ENCODE measurements at places on chromosomes 7 and 10.

DNA sequence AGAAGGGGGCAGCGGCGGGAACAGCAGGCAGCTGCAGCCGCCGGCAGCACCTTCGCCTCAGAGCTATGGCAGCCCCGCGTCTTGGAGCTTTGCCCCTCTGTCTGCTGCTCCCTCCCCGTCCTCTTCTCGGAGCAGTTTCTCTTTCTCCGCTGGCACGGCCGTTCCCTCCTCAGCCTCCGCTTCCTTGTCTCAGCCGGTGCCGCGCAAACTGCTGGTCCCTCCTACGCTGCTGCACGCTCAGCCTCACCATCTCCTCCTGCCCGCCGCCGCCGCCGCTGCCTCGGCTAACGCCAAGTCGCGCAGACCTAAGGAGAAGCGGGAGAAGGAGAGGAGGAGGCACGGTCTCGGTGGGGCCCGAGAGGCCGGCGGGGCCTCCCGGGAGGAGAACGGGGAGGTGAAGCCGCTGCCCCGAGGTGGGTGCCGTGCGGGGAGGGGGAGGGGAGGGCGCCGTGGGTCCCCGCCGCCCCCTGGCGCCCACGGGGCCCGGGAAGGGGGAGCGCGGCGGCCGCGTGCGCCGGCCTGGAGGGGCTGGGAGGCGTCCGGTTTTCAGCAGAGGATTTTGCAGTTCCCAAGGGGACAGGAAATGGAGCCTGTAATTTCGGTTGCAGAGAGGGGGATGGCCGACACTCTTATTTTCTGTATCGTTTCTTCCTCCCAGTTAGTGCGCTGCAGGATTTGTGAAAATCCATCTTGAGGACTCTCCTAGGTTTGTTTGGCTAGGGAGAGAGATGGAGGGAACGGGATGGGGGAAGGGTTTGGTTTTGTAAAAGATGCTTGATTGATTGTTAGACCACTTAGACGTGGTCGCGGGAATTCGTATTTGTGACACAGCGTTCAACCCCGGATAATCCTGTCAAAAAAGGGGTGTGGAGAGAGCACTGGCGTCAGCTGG lies 630 bp downstream of the RSBN1L start:
- peak; percentile 73 for DNase-seq

DNA sequence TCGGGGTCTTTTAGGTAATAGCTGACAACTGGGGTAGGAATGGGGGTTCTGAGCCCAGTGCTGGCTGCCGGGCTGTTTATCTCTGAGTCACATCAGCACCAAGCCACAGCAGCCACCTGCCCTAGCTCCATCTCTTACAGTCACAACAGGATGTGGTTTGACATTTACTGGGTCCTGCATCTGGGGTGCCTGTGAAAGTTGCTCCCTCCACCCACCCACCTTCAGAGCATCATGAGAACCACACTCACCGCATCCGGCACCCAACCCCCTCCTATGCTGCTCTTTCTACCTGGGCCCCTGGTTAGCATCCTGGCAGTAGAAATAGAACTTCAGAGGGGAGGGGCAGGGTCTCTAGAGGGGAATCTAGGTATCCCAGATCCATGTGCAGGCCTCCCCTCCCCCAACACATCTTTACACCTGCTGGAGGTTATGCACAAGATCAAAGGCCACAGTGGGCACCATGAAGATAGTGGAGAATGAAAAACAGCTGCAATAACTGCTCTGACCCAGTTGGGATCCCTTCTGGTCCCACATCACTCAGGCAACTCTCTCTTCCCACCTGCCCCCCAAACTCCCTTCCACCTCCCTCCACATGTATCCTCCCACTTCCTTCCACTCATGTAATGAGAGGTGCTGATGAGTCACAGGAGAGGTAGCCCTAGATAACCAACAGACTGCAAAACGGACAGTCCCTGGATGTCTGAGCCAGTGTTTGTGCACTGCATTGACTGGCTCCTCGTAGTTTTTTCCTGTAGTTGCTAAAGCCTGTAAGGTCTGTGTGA lies 38.2 kb downstream of the PRSS2 start:
- peak; percentile 98 for DNase-seq

DNA sequence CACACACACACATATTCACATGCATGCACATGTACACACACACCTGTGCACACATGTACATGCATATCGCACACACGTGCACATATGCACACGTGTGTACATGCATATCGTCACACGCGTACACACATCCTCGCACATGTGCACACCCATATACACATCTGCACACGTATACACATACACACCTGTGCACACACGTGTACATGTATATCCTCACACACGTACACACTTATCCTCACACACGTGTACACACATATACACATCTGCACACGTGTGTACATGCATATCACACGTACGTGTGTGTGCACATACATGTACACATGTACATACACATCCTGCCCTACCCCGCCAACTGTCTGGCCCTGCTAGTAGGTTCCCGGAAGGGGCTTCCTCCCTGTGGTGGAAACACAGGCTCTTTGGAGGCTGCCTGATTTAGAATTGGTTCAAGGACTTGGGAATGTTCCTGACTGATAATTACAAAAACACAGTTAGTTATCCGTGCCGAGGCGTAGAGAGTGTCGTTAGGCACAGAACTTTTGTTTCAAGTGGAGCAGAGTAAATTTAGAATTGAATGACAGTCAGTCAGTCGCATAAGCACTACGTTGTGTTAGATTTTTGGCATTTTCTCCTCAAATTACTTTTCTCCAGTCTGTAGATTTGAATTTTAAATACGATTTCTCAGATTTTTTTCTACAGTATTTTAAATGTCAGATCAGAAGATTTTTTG lies 18.5 kb upstream of the PRKAR1B start:
- no peak for DNase-seq

DNA sequence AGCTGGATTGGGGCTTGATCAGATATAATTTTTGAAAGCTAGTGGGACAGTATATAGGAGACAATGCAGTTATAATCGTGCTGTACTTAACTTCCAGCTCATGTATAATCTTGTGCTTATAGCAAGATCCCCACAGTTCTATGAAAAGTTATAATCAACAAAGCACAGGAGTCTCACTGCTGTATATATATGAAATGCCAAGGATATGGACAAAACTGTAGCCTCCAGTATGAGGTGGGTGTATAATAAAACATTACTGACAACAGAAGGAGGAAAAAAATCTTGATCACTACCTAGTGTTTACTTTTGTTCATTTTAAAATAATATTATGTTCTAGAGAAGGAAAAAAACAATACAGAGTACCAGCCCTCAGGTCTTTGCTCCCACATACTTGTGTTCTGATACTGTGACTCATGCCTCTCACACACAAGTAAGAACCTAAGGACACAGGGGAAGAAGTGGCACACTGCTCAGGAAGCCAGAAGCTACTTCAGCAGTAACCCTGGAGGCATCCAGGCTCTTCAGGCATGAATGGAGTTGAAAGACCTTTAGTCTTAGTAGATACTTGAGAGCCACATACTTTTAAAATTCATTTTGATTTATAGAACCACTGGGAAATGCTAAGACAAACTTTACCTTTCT lies 265.7 kb upstream of the IMMP2L start:
- DNase-seq: no peak

- no peak for DNase-seq
Measured at GRCh38 chr10:121702351-121703320, 104.4 kb upstream of the FGFR2 start.

DNA sequence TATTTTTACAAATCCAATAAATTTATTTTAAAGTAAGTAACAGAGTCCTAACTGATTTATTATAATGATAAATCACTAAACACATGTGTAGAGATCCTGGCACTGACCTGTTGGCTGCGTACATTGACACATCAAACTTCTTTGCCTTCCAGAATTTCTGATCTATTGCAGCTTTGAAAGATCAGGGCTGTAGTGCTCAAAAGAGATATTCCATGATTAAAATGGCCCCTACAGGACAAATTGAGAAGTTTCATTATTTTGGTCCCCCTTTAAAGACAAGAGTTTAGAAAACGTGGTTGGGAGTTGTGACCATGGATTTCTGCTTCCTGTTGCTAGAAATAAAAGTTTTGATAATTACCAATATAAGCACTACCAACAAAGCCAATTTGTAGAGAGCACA lies 87.7 kb upstream of the PDK4 start:
- DNase-seq: no peak

DNA sequence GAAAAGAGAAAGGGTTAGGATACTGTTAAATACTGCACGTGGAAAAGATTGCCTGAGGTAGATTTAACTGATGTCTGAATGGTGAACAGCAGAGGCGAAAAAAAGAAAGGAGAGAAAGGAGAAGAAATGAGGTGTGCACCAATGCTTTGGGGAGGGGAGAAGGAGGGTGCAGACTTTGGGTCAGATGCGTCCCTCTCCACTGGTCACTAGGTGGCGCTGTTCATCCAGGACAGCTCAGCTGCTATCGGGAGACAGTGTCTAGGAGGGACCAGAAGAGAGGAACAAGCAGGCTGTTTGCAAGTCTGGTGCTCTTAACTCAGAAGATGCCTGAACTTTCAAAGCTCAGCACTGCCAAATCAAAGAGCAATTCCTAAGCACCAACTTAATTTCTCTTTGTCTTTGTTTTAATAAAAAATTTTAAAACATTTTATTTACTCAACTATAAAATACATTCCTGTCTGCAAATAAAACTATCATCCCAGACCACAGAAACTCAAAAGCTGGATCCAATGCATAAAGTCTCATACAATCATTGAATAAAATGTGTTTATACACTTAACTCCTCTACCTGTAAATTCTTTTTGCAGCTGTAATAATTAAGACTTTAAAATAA lies 83.9 kb upstream of the PDLIM1 start:
- peak; percentile 12 for DNase-seq

- no peak for DNase-seq
Measured at GRCh38 chr7:123242467-123243092, 42.8 kb upstream of the SLC13A1 start.

DNA sequence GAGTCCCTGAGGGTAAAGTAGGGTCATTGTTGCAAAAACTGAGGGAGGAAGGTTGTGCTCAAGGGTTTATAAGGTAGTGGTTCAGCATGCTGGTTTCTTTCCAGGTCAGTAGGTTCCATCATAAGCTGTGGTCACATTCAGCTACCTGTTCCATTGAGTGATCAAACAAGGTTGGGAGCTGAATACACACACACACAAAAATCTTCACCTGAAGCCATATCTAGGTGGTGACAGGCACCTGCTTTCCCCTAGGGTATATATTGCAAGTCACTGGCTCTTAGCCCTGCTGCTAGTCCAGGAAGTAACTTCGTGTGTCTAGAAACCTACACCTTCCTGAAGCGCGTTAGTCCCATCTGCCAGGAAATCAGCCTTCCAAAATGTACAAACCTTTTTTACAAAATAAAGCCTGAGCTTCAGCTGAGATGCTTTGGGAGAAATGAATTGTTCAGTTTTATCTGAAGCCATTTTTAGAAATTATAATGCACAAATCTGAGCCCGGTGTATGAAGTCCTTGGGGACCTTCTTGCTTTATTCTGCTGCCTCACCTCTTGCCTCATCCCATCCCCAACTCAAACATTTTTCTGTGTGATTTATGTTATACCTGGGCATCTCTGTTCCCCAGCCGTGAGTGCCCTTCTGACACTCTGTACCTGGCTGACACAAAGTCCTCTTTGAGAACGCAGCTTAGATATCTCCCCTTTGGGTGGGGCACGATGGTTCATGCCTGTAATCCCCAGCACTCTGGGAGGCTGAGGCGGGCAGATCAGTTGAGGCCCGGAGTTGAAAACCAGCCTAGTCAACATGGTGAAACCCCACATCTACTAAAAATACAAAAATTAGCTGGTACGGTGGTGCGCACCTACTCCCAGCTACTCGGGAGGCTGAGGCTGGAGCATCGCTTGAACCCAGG lies 10.6 kb upstream of the LAMTOR4 start:
- DNase-seq: no peak

DNA sequence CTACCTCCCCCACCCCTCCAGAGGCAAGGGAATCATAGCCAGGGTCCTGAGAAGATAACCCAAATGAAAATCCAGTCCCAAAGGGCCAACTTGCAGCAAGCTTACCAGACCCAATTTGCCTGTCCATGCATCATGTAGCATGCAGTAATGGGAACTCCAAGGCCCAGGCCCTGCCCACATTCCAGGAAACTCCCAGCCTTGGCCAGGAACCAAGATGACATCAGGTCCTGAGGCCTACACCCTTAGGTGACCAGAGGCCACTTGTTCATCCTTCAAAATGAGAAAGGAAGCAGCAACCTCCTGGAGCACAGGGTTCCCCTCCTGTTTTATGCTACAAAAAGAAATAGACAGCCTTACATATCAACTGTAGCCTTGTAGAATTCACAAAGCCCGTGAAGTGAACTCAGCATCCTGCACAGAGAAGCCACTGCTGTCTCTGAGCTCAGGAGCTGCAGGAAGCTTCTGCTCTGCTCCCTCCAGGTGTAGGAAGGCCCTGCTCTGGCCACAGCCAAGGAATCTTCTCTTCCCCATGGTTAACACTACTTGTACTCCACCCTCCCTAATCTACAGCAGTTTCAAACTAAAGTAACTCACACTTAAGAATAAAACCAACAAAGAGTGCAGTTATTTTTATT lies 30.3 kb upstream of the GRB10 start:
- DNase-seq: no peak

GRCh38 chr10:35262436-35262835 lies 73.9 kb upstream of the CCNY start:
- no peak for DNase-seq

GRCh38 chr10:24434961-24435360 lies 226.0 kb downstream of the KIAA1217 start:
- no peak for DNase-seq

DNA sequence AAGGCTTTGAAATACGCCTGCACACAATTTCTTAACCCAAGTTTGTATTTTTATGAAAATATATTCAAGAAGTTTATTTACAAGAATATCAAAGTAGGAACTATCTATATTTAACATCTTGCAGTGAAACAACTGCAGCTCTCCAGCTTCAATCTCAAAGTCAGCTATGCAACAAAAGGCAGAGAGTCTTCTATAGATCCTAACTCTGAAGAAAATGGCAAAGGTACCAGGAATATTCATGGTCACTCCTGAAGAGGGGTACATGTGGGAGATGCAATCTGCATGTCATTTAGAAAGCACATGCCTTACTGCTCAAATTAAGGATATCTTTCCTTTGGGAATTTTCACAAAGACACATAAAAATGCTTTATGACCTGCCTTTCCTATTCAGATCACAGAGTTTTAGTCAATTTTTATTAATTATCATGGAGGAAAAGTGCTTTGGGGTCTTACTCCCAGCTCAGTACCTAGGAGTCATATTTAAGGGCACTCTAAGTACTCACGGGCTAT lies 1.5 kb downstream of the ANK3 start:
- DNase-seq: no peak

DNA sequence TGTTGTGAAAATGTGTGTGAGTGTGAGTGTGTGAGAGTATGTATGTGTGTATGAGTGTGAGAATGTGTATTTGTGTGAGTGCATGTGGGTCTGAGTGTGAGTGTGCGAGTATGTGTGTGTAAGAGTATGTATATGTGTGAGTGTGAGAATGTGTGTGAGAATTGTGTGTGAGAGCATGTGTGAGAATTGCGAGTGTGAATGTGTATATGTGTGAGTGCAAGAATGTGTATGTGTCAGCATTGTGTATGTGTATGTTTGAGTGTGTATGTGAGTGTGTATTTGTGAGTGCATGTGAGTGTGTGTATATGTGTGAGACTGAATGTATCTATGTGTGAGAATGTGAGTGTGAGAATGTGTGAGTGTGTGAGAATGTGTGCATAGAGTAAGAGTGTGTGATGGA lies 72.0 kb upstream of the PCBD1 start:
- no peak for DNase-seq
